ENCODE measurements at places on chromosomes 6 and 20.

GRCh38 chr6:57173056-57173885, 1.1 kb downstream of the BAG2 start:
- DNase-seq, result peak; percentile 8

- no peak for DNase-seq
Measured at GRCh38 chr6:24589334-24589733, 56.7 kb downstream of the KIAA0319 start.

DNA sequence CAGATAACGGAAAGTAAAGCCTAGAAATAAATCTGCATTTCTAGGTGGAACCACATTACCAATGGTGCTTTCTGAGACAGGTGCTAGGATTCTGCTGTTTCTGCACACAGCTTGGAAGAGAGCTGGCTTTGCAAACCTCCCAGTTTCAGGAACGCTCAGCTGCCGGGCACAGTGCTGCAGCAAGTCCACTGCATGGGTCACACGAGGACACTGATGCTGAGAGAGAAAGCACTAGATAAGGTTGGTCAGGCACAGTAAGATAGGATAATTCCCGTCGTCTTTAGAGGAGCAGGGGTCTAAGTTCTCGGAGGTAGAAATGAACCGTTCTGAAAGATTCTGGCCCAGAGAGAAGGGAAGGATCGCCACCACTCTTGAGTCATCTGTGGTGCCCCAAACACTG, 11.0 kb downstream of the UNC93A start:
- no peak for DNase-seq

- no peak for DNase-seq
Measured at GRCh38 chr20:13231031-13231752, 10.1 kb downstream of the ISM1 start.

DNA sequence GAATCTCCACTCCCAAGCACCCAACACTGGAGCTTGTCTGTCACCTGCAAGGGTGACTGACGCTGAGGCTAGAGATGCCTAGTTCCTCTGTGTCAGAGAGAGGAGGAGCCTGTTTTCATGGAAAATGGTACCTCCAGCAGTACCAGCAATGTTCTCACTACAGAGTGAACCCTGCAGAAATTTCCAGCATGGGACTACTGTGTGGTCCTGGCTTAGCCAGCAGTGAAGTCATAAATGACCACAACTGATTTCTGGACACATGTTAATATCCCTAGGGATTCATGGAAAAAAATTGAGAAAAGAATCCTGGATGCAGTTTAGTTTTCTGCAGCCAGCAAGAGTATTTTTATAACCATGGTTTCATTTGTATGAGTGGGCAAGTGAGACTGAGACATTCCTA, 468.1 kb downstream of the CD83 start:
- no peak for DNase-seq

DNA sequence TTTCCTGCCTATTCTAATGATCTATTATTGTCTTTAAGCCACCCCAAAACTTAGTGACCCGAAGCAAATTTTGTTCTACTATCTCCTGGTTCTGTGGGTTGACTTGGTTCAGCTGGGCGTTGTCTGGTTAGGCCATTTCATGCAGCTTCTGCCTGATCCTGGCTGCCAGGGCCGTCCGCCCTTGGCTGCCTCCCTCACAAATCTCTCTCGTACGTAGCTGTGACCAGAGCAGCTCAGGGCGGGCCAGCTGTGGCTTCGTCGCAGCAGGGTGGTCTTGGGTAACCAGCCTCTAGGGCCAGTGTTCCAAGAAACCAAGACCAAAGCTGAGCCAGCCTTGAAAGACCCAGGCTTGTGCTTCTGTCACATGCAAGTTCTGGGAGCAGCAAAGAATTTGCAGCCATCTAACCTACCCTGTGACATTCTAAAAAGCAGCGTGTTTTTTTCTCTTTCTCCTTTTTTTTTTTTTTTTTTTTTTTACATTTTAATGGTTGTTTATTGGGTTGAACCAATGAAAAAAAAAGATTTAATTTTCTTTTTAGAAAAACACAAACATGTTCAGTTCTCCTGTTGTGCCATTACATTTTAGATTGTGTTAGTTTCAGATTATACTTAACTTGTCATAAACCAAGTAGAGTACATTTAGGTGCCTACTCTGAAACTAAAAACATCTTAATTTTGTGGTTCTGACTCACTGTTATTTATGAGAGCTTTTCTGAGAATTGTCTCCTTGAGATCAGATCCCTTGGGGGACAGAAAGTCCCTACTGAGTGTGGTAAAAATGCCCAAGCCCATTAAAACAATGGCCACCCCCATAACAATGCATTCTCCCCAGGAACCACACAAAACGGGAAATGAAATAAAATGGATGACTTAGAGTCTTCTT, 83.9 kb downstream of the ZDHHC14 start:
- no peak for DNase-seq

DNA sequence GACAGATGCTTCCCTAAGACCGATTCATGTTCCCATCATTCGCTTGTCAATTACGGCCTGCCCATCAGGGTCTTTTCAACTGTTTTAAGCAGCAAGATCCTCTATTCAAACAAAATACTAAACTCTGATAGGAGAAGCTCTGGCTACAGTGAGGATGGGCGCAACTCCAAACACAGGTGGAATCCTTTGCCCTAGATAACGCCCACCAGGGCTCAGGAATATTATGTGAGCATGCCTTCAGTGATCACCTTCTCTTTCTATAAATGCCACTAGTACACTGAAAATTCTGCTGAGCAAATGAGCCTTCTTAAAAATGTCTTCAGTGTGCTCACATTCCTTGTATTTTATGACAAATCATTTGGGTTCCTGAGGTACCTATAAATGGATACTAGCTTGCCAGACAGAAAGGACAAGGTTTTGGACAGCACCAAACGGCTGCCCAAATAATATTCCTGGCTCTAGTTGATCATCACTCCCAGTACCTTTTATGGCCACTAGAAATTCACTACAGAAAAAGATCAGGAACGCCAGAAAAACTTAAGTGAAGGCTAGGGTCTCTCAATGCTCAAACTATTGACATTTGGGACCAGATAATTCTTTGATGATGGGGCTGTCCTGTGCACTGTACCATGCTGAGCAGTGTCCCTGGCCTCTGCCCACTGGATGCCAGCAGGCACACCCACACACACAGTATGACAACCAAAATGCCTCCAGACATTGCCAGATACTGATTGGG, 13.1 kb downstream of the ZNF217 start:
- no peak for DNase-seq

- peak; percentile 25 for DNase-seq
Measured at GRCh38 chr6:166008441-166009369, 158.9 kb downstream of the TBXT start.

- DNase-seq, result no peak
Measured at GRCh38 chr20:64090165-64090564, 6.0 kb upstream of the LKAAEAR1 start.

DNA sequence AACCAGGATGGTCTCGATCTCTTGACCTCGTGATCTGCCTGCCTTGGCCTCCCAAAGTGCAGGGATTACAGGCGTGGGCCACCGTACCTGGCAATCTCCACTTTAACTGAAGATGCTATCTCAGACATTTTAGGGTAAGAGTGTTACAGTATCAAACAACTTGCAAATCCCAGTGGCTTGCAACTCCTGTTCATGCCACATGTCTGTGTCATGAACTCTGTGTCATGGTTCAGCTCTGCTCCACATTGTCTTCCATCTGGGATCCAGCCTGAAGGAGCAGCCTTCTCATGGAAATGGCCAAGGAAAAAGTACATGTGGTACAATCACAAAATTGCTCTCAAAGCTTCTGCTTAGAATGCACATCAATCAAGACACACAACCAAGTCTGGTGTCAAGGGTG, 114.9 kb downstream of the MAP3K5 start:
- DNase-seq, result no peak

GRCh38 chr6:38319256-38320212, 320.2 kb downstream of the BTBD9 start:
- DNase-seq, result no peak

DNA sequence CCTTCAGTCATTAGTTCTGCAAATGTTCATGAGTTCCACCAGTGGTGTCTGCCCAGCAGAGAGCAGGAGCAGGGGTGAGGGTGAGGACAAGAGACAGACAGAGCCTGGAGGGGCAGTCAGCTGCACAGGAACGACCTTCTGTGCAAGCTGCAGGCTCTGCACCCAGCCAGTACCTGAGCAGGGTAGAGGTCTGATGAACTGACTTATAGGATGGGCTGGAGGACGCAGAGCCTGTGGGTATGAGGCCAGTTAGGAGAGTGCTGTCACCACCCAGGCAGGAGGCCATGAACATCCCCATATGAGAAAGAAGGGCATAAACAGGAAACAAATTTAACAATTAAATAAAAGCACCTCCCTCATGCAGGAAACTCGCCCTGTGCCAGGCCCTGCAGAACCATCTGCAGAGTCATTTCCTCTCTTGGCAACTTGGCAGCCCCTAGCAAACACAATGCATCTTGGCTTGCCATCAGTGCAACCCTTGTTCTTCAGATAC, 17.9 kb downstream of the C6orf15 start:
- DNase-seq, result no peak

DNA sequence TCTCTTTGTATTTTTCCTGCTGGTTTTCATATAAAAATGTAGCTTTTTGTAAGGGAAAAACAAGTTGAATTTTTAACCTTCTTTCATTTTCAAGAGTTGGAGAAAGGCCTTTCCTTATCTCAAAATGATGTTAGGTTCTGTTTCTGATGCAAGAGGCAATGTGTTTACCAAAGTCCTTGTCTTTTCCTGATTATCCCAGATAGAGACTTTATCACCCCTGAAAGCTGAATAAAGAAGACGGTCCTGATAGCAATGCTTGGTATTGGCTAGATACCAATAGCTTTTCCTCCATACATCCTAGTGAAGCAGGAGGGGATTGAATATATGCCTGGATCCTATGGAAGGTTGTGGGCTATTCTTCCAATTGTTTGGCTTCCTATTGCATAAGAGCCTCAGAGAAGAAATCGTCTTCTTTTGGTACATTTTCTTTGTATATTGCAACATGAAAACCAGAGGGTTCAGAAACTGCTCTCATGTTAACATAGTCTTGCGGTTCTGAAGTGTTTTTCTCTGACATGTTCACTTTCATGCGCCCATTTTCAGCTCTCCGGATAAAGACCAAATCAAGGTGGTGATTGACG, 5.5 kb downstream of the PNLDC1 start:
- DNase-seq, result no peak

Data from NCI-H1092 treated with DMSO at 0.1 percent for 48 hours (cell line).